H9 (cell line): ENCODE measurements at places on chromosomes 5 and 9. TPM values are rescaled to one million over a fixed set of nuclear protein-coding genes. Genes with fewer than 3 reads are reported as not detected.

GRCh38 chr5:68504306-68504705 lies 288.8 kb downstream of the PIK3R1 start:
- no peak for DNase-seq

DNA sequence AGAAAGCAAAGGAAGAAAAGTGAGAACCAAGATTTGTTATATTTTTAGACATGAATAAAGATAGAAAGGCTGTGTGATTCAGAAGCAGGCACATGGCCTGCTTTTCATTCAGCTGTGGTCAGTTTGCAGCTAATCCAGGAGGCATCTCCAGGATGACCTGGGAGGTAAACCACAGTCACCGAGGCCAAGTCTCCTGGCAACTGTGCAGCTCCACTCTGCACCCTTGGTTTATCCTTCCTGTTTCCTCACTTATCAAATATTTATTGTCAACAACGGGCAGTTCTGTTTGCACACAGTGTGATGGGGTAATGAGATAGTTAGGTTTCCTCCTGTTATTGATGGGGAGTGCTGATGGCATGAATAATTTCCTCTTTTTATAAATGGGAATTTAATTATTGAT lies 243.0 kb downstream of the PSAT1 start:
- no peak for DNase-seq

DNA sequence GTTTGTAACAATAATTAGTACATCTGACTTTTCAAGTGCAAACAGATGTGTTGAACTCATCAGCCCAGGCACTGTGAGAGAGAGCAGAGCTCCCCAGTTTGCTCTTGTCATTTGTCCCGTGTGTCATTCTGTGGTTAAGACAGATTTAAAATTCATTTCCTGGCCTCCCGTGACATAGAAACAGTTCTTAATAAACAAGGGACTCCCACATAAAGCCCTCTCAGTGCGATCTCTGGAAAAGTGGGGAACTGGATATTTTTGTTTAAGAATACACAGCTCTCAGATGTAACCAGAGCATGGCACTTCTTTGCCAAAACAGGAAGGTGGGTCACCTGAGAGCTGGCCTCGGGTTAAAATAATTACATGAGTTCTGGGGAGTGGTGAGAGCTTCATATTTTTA lies 58.6 kb downstream of the PRKACG start:
- no peak for DNase-seq

DNA sequence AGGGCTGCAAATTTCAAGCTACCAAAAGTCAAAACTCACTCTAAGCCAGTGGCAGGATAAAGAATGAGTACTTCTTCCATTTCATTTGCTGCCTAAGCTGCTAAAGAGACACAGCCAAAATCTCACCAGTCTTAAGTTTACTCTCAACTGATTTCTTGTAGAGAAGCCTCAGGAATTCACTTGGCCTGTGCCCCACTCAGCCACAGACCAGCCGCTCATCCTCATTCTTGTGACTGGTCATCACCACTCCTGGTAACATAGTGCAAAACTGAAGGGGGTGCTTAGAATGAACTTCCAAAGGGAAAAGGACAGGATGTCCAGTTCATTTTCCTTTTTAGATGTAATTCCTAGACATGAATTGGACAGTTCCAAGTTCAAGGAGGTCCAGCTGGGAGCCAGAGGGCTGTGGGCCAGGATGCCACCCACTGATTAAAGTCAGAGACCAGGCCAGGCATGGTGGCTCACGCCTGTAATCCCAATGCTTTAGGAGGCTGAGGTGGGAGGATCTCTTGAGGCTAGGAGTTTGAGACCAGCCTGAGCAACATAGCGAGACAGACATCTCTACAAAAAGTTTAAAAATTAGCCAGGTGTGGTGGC lies 72.7 kb upstream of the RANBP3L start:
- no peak for DNase-seq

DNA sequence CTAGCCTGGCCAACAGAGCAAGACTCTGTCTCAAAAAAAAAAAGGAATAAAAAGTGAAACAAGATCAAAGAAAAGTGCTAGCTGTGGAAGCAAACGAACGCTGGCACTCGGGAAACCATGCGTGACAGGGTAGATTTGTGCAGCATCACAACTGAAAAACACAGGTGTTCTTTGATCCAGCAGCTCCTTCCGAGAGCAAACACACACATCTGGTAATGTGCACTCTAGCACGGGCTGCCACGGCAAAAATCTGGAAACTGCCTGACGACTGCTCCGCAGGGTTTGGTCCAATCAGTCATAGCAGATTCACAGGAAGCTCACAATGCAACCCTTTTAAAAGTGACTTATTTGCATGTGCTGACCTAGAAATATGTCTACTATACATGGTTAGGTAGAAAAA lies 80.0 kb downstream of the SYK start:
- DNase-seq, result no peak

DNA sequence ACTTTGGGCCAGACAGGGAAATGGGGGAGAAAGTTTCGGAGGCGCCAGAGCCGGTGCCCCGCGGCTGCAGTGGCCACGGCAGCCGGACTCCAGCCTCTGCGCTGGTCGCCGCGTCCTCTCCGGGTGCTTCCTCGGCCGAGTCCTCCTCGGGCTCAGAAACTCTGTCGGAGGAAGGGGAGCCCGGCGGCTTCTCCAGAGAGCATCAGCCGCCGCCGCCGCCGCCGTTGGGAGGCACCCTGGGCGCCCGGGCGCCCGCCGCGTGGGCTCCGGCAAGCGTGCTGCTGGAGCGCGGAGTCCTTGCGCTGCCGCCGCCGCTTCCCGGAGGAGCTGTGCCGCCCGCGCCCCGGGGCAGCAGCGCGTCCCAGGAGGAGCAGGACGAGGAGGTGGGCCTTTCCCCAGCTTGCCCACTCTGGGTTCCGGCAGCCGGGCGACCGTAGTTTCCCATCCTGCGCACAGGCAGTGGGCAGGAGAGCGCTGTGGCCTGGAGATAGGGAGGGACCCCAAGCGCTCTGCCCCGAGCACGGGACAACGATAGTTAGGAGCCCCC lies 516 bp downstream of the MAST4 start:
- DNase-seq, result peak; percentile 35

- DNase-seq, result no peak
These were observed 37.6 kb downstream of the ANKRD33B start for GRCh38 chr5:10601246-10602030.

DNA sequence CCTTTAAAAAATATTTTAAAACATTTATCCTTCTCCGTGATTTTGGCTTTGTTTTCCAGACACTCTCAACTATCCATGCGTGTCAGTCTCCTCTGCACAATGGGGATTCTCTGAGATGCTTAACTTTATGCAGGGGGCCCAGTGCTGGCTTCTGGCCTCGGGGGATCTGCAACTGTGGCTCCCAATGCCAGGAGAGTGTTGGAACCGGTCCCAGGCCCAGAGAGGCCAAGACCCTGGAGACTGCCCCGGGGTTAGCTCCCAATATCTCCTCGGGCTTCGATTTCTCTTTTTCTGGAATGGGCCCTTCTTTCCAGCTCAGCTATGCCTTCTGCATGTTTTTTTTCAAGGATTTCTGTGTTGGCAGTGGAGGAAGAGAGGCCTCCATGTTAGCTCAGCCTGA lies 20.1 kb upstream of the SARDH start:
- peak; percentile 15 for DNase-seq

- DNase-seq, result no peak
These were observed 942 bp downstream of the PHF2 start for GRCh38 chr9:93577078-93577974.

GRCh38 chr5:9209846-9210492 lies 335.9 kb downstream of the SEMA5A start:
- DNase-seq, result no peak

- no peak for DNase-seq
These were observed 175.3 kb downstream of the ERCC6L2 start for GRCh38 chr9:96050861-96051155.

DNA sequence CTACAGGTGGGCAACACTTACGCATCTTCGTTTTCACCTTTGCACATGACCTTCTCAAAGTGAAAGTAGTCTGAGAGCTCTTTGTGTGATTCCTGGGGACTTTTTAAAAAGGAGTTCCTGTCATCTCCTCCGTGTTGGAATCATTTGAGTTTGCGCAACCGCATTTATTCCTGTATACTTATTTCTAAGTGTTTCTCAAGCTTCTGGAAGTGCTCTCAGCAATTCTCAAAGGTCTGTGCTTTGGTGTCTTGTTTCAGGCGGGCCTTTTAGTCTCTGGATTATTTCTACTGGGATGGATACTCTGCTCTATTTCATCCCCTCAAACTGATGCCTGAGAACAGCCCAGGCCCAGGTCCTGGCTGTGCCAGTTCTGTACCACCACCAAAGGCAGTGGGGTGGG lies 226.5 kb upstream of the TUT7 start:
- DNase-seq, result no peak

DNA sequence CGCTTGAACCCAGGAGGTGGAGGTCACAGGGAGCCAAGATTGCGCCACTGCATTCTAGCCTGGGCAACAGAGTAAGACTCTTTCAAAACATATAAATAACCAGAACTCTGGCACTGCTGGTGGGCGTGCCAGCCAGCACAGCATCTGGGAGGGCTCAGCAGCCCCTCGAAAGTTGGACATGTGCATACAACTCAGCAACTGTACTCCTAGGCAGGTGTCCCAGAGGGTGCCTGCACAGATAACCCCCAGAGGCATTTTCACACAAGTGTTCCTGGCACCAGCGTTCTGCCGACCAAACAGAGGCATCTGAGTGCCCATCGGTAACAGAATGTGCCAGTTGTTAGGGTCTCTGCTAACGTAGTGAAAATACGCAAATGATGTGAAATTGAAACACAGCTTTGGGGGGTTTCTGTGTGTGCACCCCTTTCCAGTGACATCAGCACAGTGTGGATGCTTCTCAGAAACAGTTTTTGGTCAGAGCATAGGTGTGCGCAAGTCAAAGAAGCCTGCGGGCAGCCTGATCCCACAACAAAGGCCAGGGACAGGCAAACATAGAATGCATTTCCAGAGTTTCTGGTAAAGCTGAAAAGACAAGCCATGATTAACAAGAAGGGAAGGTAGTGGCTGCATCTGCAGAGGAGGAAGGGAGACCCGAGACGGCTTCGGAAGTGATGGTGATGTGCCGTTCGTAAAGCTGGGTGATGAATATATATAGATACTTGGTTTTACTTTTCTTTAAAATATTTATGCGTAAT lies 190.2 kb downstream of the CACNA1B start:
- peak; percentile 17 for DNase-seq

DNA sequence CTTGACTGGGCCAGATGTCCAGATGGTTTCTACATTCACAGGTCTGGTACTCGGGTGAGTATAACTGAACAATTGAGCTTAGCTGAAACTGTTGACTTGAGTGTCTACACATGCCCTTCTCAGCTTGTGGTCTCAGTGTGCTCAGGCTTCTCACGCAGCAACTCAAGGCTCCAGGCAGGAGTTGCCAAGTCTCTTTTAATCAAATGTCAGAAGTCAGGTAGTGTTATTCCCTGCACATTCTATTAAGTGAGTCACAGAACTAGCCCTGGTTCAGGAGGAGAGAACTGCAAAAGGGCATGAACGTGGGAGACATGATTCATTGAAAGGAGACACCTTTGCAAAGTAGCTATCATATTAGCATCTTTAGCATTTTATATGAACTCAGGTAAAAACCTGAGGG lies 199.3 kb upstream of the ACTBL2 start:
- no peak for DNase-seq

- DNase-seq, result no peak
These were observed 2.4 kb downstream of the TTC39B start for GRCh38 chr9:15304632-15305031.

DNA sequence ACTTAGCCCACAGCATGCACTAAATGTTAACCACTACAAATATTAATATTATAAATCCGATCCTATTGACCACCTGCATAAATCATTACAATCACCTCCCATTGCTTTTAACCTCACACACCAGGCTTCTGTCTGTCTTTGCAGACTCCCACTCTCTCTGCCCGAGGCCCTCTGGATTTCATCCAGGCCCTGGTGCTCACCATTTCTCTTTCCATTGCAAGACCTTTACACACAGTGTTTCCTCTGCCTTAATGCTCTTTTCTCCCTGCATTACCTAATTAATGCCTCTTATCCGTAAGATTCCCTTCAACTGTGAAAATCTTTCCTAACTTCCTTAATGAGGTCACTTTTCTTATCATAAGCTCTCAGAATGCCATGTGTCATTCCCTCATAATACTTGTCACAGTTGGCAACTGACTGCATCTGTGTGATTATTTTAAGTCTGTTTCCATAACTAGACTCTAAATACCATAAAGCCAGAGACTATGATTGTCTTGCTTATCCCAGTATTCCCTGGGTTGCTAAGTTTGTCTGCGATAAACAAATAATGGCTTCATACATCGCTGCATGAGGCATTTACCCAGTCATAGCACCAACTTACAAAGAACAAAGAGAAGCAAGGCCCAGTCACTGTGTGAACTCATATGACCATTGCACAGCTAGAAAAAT lies 155.1 kb downstream of the CCDC192 start:
- no peak for DNase-seq

- no peak for DNase-seq
These were observed 24.8 kb downstream of the HRH2 start for GRCh38 chr5:175682664-175683063.

GRCh38 chr5:156154757-156155156 lies 172.2 kb upstream of the SGCD start:
- DNase-seq, result no peak

DNA sequence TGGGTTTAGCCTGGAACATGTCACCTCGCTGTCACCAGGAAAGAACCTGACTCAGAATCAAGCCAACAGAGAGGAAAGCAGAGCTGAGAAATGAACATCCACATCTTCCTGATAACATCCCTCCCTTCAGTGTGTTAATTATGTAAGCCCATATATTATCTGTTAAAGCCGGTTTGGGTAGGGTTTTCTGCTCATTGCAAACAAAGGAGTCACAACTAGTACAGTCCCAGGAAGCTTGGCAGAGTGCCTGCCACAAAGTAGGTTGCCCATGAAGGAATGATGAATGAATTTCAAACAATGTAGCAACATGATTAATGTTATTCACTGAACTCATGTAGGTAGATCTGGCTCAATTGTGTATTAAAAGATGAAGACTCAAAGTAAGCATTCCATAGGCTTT lies 10.4 kb upstream of the PPARGC1B start:
- no peak for DNase-seq

- no peak for DNase-seq
These were observed 44.4 kb upstream of the GPR21 start for GRCh38 chr9:122988920-122989621.

- DNase-seq, result no peak
These were observed 4.7 kb downstream of the DNAI1 start for GRCh38 chr9:34463098-34463900.

DNA sequence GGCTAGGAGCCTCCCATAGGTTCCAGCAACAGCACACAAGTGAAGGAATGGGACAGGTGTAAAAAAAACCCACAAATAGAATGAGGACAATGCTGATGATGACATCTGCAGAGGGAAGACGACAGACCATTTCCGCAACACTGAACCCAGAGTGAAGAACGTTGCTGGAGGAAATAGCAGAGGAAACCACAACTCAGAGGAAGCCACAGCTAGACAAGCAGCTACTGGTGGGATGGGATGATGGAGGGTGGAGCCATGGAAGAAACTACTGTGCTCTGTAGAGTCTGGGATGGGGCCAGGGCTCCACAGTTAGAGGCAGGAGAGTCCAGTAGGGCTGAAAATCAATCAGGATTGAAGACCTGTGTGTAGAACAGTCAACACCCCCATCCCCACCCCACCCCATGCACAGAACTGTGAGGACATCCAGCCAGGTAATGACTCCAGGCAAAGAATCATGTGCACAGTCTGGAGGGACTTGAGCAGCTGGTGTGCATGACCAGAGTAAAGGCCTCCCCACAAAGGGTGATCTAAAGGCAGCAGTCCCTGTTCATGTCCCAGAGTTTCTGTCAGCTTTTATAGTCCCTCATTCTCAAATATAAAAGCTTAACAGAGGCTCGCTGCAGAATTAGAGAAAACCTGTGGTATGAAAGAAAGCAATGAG lies 65.2 kb upstream of the SPIN1 start:
- DNase-seq, result no peak

Gene AIF1L
- total RNA-seq, result 122 and 126 TPM in 2 replicates

Gene NR2F1-AS1
- 1.7 and 1.9 TPM in 2 replicates for total RNA-seq

Gene SLCO6A1
- total RNA-seq, result 0.46 and 0.77 TPM in 2 replicates

Gene F2RL1
- 22.4 and 23.0 TPM in 2 replicates for total RNA-seq

Gene ZSWIM6
- total RNA-seq, result 11.0 and 11.5 TPM in 2 replicates
